ENCODE measurements at places on chromosomes 1 and 21.

- DNase-seq, result no peak
Measured at GRCh38 chr21:44084496-44085241, 22.5 kb upstream of the PWP2 start.

- DNase-seq, result no peak
Measured at GRCh38 chr1:91273875-91274274, 130.8 kb downstream of the HFM1 start.

GRCh38 chr1:230868736-230869385 is 540 bp upstream of the C1orf198 start:
- DNase-seq, result peak; percentile 72

- DNase-seq, result peak; percentile 99
Measured at GRCh38 chr1:27299385-27300271, 22.3 kb upstream of the TMEM222 start.

DNA sequence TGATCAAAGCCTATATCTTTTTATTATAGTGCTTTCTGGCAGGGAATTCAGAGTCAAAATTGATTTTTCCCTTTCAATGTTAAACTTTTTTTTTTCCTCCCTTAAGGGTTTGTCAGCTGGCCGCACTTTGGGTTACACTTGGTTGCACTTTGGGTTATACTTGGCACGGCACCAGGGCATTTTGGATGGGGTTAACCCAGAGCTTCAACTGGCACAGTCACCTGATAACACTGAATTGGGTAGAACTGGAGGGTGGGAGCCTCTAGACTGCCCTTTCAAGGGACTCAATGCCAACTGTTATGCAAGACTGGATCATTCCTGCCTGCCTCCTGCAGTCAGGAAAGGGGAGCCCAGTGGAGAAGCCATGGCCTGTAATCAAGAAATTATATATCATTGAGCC is 211.5 kb downstream of the KCNJ6 start:
- no peak for DNase-seq

- no peak for DNase-seq
Measured at GRCh38 chr1:52152572-52152971, 10.7 kb downstream of the ZFYVE9 start.

GRCh38 chr1:239951511-239952140 is 140.1 kb upstream of the FMN2 start:
- DNase-seq, result peak; percentile 72

DNA sequence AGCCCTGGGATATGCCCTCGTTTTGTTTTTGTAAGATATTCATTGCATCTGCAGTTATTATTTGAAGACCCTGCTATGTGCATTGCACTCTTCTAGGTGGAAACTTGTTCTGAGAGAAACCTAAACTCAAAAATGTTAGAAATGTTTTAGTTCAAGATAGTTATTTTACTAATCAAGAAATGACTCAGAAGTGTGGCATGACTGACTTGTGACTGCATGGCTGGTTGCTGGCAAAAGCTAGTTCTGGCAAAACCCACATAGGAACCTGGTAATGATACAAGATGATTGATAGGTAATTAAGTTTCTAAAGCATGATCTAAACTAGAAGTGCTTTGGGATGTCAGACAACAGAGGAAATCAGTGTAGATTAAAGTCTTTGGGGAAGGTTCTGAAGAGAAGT is 33.8 kb upstream of the NFASC start:
- DNase-seq, result peak; percentile 53

- DNase-seq, result peak; percentile 89
Measured at GRCh38 chr1:165851034-165851658, 23.7 kb downstream of the UCK2 start.

GRCh38 chr1:6148497-6149241 is 31.5 kb downstream of the CHD5 start:
- DNase-seq, result no peak

- peak; percentile 97 for DNase-seq
Measured at GRCh38 chr1:84156210-84156621, 12.1 kb downstream of the PRKACB start.

GRCh38 chr1:27430903-27431600 is 38.6 kb downstream of the GPR3 start:
- peak; percentile 43 for DNase-seq

GRCh38 chr1:232968965-232969364 is 18.6 kb downstream of the NTPCR start:
- DNase-seq, result peak; percentile 86

GRCh38 chr1:150748878-150749719 is 16.5 kb downstream of the CTSS start:
- DNase-seq, result no peak

DNA sequence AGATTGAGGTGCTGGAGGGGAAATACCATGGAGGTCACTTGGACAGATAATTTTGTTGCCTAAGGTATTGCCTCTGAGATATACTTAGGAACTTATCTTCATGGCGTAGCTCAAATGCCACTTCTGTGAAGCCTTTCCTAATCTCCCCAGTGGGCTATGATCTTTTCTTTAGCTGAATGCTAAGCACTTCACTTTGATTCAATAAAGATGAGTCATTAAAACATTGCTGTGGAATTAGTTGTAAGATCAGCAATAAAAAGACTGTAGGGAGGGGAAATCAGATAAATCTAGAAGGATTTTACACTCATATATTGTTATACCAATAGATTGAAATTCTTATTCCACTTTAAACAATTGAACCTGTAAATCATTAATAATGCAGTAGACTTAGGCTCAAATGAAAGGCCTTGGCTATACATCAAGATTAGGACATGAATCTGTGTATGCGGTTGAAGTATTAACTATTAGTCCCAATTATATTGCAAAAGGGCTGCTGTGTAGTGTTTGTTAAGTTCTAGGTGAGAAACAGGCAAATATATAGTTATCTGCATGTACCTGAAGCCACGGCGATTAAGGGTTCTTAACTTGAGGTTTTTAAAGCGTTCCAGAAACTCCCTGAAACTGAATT is 19.2 kb upstream of the MAGOH start:
- DNase-seq, result no peak

- DNase-seq, result no peak
Measured at GRCh38 chr1:11531943-11532342, 53.0 kb downstream of the DISP3 start.

GRCh38 chr1:9822897-9823692 is 670 bp downstream of the CLSTN1 start:
- DNase-seq, result peak; percentile 48

DNA sequence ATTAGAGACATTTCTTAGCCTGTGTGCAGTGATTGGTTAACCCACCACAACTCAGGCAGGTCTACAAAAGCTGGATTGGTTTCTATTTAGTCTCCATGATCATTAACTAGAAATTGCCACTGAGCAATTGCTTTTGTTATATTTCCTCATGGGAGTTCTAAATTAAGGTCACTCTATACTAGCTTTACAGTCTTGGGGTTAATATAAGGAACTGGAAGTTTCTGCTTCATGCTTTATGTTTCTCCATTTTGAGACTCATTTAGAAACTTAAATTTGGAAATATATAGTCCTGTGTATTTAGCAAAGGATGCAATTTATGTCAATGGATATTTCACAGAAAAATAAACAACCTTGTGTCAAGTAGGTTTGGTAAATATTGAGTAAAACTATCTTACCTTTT is 137.5 kb downstream of the HLX start:
- no peak for DNase-seq

GRCh38 chr1:96962751-96963211 is 241.2 kb downstream of the PTBP2 start:
- DNase-seq, result no peak

DNA sequence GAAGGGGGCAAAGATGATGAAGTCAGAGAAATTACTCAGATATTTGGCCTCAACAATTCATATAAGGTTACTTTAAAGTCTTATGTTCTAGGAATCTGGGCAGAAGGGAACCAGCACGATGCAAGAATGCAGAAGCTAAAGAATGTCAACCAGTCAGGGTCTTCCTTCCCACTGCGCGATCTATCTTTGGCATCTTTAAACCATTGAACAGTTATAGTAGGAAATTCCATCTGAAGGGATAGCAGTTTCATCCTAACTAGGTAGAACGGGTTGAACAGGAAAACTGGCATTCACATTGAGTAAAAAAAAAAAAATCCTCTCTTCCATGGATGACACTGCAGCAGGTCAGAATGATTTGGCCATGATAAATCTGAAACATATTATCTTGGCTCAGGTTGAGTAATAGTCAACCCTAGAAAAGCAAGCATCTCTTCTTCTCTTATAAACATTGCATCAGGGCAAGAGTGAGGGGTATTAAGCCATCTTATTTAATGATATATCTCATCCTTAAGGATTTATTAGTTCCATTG is 6.3 kb downstream of the CRCT1 start:
- DNase-seq, result no peak

DNA sequence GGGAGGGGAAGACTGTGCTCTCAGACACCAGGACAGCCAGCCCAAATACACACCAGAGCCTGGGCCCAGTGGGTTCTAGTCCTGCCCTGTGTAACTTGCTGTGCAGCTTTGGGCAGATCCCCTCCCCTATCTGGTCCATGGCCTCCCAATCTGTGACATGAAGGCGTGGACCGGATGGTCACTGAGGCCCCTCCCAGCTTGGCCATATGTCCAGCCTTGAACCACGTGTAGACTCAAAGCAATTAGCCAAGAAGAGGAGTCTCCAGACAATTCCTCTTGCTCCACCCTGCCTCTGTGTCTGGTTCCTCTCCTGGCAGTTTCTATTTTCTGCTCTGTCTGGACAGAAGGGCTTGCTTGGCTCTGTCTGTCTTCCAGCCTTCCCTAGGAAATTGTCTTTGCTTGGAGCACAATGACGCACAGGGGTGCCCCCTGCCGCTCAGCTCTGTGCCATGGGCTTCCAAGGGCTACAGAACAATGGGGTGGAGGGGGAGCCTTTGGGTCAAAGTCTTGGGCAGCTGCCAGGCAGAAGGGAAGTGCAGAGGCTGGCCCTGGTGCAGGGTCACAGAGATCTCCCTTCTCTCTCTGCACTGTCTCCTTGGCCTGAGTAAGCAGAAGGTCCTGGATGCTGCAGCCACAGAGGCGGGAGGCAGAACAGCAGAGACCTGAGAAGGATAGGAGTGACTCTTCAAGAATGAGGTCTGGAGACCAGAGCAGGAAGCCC is 66.1 kb downstream of the TENT5C start:
- DNase-seq, result peak; percentile 64

DNA sequence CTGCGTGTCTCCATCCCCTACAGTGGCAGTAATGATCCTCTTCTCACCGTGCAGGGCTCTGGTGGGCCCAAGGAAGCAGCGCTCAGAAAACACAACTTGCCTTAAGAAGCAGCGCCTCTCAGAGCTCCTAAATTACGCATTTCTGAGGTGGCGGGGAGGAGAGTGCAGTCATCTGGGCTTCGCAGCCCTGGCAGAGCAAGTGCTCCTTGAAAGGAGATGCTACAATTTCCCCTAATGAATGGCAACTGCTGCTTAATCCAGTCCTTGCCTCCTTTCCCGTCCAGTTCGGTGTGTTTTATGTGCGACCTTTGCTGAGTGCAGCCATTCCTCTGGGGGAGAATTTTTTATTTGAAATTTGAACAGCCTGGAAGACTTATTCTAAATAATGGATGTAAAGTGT is 287.3 kb downstream of the PTPRU start:
- no peak for DNase-seq

DNA sequence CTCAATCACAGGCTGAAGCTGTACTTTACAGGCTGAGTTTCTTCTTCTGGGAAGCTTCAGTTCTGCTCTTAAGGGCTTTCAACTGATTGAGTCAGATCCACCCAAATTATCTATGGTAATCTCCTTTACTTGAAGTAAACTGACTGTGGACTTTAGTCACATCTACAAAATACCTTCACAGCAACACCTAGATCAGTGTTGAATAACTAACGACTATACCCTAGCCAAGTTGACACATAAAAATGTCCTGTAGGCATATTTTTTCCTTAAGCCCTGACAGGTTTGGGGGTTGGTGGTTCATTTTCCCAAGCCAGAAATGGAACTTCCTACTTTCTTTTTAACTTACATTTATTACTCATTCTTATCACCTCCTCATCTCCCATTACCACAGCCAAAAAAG is 42.9 kb upstream of the PRKACB start:
- peak; percentile 37 for DNase-seq

DNA sequence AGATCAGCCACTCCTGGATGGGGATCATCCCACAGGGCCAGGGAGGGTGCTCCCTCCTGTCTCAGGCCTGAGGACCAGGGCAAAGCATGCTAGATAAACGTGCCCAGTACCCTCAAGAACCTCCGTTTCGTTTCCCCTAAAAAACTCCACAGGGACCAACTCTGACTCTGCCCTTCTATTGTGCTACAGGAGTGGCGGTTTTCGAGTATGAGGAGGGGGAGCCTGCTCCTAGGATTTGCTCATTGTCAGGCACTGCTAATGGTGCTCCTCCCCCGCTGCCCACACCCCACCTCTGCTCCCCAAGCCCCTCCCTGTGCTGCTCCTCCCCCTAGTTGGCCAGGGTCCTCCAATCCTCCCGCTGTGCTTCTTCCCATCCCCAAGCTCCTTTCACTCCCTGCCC is 32.0 kb downstream of the PGBD5 start:
- DNase-seq, result no peak

- DNase-seq, result peak; percentile 43
Measured at GRCh38 chr1:153957744-153958110, 685 bp downstream of the CRTC2 start.

- no peak for DNase-seq
Measured at GRCh38 chr1:79104617-79105016, 98.1 kb upstream of the ADGRL4 start.

- DNase-seq, result peak; percentile 97
Measured at GRCh38 chr1:23799570-23800399, 769 bp downstream of the GALE start.

DNA sequence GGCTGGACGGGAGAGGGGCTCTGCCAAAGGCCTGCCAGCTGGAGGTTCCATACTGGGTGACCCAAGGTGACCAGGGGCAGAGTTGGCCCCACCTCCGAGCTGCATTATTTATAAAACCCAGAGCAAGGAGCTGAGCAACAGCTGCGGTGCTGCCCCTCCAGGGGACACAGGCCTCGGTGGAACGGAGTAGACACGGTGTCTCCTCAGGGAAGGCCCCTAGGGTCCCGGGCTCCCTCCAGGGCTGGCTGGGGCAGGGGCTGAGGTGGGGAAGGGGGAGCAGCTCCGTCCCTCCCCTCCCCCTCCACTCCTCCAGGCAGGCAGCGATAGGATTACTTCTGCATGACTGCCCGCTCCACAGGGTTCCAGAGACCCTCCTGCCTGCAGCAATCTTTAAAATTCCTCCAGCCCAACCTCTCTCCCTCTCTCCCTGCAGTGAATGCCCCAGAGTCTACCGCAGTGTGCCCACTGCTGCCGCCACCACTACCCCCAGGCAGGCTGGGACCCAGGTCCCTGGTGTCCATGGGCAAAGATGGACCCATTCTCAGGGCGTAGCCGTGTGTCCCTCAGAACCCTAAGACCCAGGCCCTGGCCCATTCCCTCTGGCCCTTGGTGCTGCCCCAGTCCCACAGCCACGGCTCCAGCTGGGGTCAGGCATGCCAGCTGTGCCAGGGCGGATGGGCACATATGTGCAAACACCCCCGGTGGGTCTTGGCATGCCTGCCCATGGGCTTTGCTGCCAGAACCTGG is 10.8 kb downstream of the AHDC1 start:
- DNase-seq, result no peak

- no peak for DNase-seq
Measured at GRCh38 chr1:18751425-18751824, 108.0 kb downstream of the TAS1R2 start.

- no peak for DNase-seq
Measured at GRCh38 chr1:181347495-181348390, 135.6 kb upstream of the CACNA1E start.

Measured in M059J (cell line).